ENCODE measurements at places on chromosomes 3 and 15. TPM values are rescaled to one million over a fixed set of nuclear protein-coding genes. Genes with fewer than 3 reads are reported as not detected.

GRCh38 chr3:16349986-16350596 lies 85.1 kb downstream of the OXNAD1 start:
- DNase-seq: no peak

- no peak for DNase-seq
These were observed 18.5 kb downstream of the FSTL1 start for GRCh38 chr3:120432150-120432860.

DNA sequence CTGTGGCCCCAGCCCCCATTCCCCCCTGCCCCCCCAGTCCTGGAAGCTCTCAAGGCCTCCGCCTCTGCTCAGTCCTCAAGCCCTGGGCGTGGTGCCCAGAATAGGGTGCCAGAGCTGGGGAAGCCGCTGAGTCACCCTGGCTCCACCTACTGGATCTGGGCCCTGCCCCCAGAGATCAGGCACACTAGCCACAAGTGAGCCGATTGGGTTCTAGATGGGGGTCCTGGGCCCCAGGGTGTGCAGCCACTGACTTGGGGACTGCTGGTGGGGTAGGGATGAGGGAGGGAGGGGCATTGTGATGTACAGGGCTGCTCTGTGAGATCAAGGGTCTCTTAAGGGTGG lies 5.7 kb downstream of the EIF4G1 start:
- peak; percentile 89 for DNase-seq

DNA sequence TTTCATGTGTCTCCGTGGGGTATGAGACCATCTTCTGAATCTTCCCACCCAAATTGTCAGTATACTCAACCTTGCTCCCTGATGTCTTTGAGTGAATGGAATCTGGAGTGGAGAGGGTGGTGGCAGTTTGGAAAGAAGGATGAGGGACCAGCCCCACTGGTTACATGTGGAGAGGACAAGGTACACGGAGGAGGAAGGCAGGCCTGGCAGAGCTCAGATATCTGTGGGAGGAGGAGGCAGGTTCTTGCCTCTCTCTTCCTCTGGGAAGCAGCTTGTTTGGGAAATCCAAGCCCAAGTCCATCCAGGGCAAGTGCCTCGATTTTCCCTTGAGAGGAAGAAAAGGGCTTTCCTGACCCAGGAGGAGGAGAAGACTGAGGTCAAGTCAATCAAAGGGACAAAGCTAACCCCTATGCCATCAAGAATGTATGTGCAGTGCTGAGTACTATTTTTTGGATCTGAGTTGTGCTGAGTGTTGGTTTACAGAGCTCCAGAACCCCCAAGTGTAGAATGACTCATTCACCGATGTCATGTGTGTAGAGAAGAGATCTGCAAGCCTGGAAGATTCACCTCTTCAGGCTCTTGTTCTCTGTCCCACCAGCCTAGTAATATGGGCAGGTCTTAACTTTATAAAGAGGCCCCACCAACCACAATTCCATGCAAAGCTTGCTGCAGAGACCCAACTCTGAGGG lies 19.8 kb upstream of the LOXL1 start:
- no peak for DNase-seq

DNA sequence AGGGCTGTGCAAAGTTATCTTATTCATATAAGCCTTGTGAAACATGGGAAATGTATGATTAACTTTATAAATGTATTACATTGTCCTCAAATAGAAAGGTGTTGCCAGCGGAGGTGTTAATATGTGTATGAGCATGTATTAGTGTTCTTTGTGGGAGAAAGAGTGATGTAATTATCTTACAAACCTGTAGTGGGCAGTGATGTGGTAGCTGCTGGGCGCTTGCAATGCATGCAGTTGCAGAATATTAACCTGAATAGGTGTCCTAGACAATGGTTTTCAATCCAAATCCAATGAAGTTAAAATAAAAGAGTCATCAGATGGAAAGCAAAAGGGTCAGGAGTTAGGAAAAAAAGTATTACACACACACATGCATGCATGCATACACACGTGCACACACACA lies 881.3 kb upstream of the CADM2 start:
- DNase-seq: no peak

- no peak for DNase-seq
These were observed 246.8 kb upstream of the STT3B start for GRCh38 chr3:31285833-31286486.

DNA sequence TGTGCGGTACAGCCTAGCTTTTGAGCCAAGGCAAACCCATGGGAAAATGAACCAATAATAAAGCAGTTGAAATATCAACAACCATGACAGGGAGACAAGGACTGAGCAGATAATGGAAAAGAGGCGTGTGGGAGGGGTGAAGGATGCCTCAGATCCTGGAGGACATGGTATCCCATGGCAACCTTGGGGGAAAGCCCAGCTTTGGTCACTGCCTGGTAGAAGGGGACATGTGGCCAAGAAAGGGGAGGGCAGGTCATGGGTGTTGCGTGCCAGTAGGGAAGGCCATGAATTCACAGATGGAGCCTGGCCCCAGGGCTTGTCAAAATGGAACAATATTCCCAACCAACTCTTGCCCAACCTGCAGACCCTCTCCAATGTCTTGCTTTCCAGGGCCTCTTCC lies 140.5 kb upstream of the SMAD3 start:
- no peak for DNase-seq

DNA sequence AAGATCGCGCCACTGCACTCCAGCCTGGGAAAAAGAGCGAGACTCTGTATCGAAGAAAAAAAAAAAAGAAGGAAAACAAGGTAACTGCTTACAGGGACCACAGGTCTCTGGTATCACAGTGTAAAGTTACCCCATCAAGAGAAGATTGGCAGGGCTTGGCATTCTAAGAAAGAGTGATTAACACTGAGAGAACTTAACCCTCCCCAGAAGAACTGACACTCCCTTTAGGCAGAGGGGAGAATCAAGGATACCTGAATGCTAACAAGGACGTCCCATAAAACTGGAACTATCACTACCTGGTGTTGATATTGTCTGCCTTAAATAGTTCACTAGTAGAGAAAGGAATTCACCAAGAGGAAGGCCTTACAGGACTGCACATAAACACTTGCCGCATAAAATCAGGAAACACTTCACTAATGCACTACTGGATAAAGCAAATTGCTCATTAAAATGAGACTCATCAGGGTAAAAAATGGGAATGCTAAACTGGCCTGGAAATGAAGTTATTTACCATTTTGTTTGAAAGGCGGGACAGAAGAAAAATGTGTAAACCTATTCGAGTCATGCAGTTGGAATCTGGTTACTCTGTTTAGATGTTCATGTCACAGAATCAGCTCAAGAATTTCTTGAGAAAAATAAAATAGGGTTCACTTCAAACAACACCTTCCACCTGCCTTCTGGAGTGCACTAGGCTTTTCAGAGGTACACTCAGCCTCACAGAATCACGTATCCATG lies 121.6 kb downstream of the FOXP1 start:
- no peak for DNase-seq

GOLGA8S gene
- total RNA-seq: not detected
